ENCODE measurements at places on chromosomes 3 and 15.

- no peak for DNase-seq
Measured at GRCh38 chr15:35321926-35322325, 224.0 kb downstream of the DPH6 start.

DNA sequence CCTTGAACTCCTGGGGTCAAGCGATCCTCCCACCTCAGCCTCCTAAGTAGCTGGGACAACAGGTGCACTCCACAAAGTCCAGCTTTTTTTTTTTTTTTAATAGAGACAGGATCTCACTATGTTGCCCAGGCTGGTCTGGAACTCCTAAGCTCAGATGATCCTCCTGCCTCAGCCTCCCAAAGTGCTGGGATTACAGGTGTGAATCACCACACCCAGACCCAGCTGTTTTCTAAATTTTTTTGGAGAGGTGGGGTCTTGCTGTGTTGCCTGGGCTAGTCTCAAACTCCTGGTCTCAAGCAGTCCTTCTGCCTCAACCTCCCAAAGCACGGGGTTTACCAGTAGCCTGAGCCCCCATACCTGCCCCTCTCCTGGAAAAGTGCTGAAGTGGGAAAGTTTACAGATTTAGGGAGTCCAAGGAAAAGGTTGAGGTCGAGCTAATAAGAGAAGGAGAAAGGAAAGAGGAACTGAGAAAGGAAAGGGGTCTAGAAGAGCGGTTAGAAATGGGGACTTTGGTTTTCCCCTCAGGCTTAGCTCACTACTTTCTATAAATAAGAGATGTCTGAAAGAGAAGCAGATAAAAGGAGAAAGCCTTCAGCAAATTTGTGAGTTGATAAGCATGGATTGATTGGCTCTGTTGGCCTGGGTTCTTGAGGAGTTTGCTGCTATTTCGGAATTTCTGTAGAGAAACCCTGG lies 23.6 kb downstream of the UBE2E1 start:
- DNase-seq = no peak

GRCh38 chr3:13258280-13258679 lies 161.8 kb downstream of the NUP210 start:
- no peak for DNase-seq

DNA sequence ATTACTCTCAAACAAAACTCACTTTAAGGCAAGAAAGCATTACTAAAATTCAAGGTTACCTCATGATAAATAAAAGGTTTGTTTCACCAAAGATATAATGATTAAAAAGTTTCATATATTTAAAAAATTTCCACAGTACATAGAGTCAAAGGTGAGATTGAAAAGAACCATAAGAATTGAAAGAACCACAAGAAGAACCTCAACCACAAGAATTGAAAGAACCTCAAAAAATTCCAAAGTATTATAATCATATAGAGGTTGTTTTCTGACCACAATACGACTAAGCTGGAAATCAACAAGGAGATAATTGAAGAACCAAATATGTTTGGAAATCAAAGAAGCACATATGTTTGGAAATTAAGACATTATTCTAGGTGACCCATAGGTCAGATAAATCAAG lies 52.7 kb downstream of the SLC25A36 start:
- no peak for DNase-seq

- DNase-seq = no peak
Measured at GRCh38 chr15:75620841-75621391, 4.6 kb downstream of the SNUPN start.

GRCh38 chr3:193732391-193732790 lies 139.4 kb downstream of the OPA1 start:
- no peak for DNase-seq

GRCh38 chr3:1214933-1215332 lies 122.1 kb downstream of the CNTN6 start:
- no peak for DNase-seq

DNA sequence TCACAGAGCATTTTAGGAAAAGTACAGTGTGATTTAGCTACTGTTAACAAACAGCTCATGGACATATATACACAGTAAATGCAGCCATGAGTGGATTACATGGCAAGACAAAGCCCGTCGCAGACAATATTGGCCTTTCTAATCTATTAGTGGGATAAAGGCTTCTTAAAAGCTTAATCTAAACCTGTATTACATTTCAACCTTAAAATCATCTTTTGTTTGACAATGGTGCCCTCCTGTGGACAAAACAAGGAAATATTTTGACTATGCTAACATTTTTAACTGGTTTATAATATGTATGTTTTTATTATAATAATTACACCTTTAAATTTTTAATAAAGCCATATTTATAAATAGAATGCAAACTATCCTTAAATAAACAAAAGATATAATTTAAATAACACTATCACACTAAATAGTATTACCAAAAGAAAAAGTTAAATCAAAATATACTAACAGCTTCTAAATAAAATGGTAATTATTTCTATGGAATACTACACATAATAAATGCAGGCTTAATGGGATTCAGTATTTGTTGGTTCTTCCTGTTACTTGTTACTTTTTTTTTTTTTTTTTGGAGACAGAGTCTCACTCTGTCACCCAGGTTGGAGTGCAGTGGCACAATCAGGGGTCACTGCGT lies 38.6 kb downstream of the TAFA4 start:
- no peak for DNase-seq

DNA sequence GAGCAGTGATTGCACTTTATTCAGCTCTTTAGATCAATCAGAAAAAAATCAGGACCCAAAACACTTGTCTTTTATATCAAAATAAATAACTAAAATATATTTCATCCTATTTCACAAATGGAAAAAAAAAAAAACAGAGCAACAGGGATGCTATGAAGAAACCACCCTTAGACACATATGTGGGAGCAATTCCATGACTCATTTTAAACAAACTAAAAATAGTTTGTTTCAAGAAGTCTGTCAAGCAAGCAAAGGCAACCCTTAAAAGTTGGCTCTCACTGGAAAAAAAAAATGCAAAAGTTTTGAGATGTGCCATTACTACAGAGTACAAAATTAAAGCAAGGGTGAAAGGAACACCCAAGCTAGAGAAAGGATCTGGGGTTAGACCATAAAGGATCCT lies 5.7 kb downstream of the ATP13A3 start:
- no peak for DNase-seq

DNA sequence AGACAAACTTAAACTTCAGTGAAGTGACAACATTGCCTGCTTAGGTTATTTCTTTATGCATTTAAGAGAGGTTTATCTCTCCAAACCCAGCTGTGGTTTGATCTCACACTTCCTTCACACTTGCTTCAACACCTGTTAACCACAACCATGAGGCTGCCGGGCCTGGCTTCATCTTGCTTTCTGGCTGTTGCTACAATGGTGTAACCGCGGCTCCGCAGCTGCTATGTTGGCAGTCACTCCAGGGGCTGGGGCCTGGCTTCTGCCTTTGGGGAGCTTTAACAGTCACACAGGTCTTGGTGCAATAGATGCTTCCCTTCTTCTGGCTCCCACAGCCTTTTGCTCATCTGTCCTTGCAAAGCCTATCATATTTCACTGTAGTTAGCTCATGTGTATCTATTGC lies 72.9 kb upstream of the MNS1 start:
- DNase-seq = peak; percentile 30

- DNase-seq = no peak
Measured at GRCh38 chr3:172188511-172188910, 149.1 kb downstream of the FNDC3B start.

DNA sequence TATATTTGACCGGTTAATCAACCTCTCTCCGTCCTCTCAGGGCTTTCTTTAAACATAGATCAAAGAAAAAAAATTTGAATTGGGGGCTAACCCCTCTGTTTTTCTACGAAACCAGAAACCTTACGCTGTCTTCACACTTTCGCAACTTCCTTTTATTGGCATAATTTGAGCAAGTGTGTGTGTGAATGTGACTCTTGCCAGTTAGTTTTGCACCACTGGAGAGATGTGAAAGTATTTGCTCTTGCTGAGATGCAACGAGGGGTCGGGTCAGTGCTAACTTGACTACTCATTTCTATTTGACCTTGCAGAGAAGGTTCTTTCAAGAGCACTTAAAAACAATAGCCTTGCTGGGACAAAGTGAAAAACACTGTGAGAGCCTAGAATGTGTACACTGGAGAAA lies 81.2 kb downstream of the FAM43A start:
- no peak for DNase-seq

DNA sequence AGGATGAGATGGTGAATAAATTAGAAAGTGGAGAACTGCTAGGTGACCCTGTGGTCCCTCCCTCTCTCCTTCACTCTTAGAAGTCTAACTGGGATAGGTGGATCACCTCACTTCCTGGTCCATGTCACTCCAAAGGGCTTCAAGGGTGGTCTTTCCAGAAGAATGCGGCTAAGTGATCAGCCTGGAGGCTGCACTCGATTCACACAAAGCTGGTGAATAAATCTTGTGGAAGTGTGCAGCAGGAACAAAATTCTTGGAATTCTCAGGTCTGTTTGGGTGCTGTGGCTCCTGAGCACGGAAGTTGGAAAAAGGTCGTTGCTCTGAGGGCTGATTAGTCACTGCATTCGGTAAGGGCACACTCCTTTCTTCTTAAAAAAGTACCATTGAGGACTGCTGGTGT lies 46.3 kb downstream of the GASK1A start:
- no peak for DNase-seq

DNA sequence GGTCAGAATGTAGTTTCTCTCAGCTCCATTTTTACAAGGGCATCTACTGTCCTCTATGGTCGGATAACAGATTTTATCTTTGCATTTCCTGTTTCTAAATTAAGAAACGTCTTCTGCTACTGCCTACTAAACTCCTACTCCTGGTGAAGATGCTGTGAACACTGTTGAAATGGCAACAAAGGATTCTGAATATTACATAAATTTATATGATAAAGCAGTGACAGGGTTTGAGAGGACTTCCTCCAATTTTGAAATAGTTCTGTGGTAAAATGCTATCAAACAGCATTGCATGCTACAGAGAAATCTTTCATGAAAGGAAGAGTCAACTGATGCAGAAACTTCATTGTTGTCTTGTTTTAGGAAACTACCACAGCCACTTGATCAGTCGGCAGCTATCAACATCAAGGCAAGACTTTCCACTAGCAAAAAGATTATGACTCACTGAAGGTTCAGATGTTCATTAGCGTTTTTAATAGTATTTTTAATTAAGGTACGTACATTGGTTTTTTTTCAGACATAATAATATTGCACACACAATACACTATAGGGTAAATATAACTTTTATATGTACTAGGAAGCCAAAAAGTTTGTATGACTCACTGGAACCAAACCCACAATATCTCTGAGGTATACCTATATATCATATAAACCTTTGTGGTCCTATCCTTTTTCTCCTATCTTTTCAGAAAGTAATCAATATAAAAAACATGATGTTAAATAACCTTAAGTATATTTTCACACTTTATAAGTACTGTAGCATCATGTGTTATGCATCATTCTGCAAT lies 156.1 kb downstream of the STAG1 start:
- DNase-seq = no peak

GRCh38 chr3:56800832-56801661 lies 702 bp downstream of the ARHGEF3 start:
- DNase-seq = no peak

GRCh38 chr3:191336833-191337232 lies 6.5 kb upstream of the UTS2B start:
- no peak for DNase-seq

DNA sequence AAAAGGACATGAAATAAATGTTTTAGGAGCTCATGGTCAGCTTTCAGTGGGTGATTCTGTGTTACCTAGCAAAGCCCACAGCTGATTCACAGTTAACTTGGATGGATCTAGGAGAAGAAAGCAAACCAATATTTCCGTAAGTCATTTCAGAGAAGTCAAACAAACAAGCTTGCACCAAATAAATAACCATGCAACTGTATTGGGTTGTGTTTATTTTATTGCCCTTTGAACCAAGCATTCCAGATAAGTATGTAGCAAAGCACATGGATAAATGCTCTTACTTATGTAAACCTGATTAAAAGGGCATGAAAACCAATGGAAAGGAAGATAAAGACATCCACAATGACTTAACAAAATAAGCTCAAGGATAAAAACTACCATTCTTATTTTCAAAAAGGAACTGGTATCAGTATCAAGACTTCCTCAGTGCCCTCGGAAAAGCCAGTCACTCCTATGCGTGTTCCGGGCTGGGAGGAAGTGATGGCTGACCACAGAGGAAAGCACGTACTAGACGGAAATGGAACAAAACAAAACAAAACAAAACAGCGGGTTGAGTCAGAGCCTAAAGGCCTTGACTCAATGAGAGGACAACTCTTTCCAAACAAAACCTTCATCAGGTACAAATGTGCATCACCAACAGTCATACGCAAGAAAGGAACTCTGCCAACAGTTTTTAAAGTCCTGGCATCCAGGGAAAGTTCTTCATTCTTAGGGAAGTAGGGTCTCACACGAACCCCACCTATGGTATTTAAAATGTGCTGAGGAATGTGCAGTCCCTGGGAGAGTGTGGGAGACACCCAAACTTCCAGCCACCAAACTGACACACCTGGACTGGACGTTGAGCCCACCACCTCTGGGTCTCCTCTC lies 103.3 kb downstream of the SNRK start:
- peak; percentile 82 for DNase-seq

DNA sequence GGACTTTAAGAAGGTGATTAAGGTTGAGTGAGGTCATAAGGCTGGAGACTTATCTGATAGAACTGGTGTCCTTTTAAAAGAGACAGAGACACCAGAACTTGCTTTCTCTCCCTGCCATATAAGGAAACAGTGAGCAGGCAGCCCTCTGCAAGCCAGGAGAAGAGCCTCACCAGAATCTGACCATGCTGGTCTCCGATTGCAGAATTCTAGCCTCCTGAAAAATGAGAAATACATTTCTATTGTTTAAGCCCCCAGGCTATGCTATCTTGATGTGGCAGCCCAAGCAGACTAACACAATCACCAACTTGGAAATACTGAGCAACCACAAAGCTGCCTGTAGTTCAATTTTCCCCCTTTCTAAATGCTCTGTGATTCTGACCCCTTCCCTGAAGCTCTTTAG lies 161.4 kb upstream of the RARB start:
- DNase-seq = no peak

DNA sequence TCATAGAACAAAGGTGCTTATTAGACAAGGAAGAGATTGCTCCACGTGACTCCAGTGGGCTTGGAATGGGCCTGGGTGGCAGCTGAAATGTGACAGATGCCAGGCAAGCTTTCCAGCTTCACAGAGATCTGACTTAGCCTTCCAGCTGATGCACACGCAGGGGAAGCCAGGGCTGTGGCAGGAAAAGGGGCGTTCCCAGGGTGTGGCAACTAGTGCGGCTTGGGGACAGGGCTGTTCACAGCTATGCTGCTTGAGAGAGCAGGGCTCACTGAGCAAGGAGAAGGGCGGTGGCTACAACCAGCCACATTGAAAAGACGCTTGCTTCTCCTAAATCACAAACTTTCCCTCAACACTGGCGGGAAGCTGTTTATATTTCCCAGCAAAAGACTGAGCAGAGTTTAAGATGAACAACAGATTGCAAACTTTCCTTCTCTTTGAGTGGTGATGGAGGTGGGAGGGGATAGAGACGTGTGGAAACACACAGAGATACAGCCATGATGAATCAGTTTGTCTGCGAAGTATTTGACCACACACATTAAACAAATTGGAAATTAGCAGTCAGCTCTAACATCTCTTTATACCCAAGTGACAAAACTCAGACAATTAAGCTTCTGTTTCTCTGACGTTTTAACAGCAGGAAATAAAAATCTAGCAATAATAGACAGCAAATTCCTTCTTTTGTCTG lies 127.5 kb downstream of the BDH1 start:
- peak; percentile 73 for DNase-seq

All from stimulated activated CD4-positive, alpha-beta T cell treated with anti-CD3 and anti-CD28 coated beads, Interleukin-1b, Interleukin-23, amount 100 ng/mL, for 48 hours (primary cell).